ENCODE measurements at places on chromosomes 1 and 21.

DNA sequence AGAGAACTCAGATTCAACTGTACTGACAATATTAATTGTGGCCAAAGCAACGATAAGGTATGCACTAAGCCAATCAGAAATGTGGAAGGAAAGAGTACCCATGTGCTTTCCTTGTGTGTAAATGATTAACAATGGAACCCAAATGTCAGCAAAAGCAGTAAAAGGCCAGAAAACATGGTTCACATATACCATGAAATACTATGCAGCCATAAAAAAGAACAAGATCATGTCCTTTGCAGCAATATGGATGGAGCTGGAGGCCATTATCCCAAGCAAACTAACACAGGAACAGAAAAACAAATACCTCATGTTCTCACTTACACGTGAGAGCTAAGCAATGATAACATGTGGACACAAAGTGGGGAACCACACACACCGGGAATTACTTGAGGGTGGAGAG, 78.5 kb downstream of the SUSD4 start:
- DNase-seq, result no peak

DNA sequence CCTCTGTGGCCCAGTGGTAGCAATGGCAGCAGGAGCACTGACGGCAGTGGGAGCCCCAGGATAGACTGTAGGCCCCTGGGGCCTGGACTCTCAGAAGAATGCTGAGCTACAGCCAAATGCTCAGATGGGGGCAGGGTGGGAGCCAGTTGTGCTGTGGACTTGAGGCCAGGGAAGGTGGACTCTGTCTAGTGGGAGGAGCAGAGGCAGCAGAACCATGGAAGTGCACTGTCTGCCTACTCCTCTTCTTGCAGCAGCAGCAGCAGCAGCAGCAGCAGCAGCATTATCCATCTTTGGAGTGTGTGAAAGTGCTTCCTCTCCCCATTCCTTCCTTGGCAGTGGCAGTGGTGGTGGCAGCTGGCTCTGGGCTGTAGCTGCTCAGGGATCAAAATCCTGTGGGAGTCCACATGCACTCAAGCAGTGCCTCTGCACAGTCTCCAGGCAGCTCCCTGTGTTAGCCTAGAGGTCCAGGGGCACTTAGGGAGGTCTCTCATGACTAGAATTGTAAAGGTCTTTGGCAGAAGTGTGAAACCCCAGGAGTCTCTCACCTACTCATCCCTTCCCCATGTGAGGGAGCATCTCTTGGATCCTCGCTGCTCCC, 917.9 kb upstream of the B3GALT2 start:
- DNase-seq, result no peak

- DNase-seq, result no peak
These were observed 22.9 kb downstream of the UMODL1 start for GRCh38 chr21:42093991-42094421.

- no peak for DNase-seq
These were observed 4.9 kb downstream of the GREM2 start for GRCh38 chr1:240607006-240607405.

- no peak for DNase-seq
These were observed 84.4 kb downstream of the MACF1 start for GRCh38 chr1:39288735-39289465.

DNA sequence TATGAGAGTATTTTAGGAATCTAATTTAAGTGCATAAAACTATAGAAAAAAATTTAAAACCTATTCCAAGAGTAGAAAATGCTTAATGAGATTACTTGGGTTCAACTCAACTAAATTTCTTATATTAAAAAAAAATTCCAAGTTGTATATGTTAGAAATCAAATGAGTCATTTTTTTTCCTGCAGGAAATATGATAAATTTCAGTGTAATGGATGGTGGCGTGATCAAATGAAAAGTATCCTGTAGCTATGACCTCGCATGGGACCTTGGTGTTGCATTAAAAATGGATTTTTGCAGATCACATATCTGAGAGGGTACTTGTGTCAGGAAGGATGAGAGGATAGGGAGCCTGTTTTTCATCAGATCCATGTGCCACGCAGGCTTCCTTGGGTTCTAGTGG, 17.9 kb downstream of the ATP5PO start:
- no peak for DNase-seq

DNA sequence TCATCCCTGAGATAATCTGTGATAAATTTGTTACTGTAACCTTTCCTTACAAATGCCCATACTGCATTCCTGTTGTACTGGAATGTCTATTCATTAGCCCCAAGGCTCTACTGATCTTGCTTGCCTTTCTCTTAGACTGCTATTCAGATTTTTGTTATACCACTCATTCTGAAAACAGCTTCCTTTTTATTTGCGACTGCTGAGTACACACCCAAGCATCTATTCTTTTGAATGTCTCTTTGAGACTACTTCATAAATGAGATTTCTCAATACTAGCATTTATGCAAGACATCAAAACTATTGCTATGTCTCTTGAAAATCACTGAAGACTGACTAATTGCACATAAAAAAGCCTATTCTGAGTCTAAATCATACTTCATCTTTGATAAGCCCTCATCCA, 38.6 kb downstream of the DENND1B start:
- no peak for DNase-seq

GRCh38 chr1:155200920-155201319, 6.8 kb downstream of the THBS3 start:
- DNase-seq, result no peak

DNA sequence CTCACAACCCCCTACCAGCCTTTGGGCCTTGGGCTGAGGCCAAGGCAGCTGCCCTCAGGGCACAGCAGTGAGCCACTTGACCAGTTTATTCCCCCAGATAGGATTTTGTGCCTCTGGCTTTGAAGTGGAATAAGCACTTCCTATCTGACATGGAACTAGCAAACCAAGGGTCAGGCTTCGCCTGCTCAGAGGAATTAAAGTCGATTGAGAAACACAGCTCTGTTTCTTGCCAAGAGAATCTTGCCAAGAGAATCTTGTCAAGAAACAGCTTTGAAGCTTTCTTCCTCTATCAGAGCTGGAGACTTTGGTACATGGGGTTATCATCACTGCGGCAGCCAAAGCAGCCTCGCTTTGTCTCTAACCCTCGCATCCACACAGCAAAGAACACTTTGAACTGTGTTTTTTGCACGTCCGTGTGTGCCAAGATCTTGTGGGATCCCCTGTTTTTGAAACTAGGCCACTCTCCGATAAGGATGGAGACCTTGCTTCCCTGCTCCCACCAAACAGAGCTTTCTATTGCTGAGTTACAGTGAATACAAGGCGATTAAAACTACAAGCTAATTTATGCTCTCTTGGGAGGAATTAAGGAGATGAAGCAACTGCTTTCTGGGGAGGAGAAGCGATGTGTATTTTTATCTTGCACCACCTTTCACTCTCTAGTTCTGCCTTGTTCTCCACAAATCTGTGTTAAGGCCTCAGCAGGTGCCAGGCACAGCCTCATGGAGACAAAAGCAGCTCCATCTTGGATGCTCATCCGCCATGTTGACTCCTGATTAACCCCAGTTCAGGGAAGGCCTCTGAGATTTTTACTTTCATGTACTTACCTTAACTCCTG, 67.3 kb downstream of the RHOU start:
- no peak for DNase-seq

GRCh38 chr21:29359718-29360117, 61.0 kb downstream of the BACH1 start:
- DNase-seq, result no peak

DNA sequence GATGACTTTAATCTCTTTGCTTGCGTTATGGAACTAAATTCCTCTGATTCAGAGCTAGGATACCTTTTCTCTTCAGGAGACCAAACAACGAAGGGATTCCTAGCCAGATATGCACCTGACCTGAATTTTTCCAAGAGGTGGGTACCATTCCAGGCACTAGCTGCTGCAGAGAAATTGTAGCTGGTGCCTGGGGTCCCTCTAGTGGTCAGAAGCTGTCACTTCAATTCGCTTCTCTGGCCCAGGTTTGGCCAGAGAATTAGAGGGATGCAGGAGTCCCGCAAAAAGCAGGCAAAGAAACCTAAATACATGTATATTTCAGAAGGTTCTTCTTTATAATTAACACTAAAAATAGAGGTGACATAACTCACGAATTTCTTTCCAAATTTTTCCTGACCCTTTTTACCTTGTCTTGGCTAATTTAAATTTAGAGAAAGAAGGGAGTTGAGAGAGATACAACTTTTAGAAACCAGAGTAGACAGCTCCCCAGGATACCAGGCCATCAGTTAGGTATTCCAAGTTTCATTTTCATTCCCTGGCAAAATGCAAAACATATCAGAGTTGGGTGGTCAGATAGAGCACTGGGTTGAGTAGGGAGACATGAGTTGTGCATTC, 9.6 kb downstream of the ACKR1 start:
- no peak for DNase-seq

DNA sequence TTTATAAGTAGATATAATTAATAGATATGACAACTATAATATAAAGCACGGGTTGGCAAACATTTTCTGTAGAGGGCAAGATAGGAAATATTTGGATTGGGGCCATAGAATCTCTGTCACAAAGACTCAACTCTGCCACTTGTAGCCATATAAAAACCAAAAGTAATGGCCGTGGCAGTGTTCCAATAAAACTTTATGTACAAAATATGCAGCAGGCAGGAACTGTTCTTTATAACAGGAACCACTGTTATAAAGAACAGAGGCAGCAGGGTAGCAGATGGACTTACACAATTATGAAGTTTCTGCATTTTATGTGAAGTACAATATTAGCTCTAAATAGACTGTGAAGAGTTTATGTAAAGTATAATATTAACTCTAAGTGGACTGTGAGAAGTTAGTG, 16.9 kb upstream of the QSOX1 start:
- no peak for DNase-seq

DNA sequence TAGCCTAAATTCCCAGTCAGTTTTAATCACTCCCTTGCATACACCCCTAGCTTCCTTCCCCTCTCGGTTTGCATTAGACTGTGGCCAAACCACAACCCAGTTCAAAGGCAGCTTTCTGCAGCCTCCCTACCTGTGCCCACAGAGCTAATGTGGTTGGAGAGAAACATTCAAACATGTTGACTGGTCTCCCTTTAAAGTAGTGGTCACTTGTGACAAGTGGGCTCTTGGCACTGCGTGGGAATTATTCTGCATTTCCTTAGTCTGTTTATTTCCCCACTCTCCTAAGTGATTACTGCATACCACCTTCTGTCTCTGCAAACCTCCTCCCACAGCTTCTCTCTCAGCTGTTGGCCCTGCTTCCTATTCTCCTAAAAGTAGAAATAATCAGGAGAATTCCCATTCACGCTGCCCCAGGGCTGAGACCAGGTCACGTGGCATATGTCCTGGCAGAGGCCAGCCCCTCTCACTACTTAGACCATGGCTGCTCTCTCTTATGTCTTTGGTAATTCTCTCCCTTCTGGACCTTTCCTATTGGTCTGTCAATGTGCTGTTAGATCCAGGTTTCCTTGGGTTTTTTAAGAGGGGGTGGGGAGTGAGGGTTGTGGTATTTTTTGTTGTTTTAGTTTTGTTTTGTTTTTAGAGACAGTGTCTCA, 38.4 kb upstream of the CD101 start:
- DNase-seq, result no peak

DNA sequence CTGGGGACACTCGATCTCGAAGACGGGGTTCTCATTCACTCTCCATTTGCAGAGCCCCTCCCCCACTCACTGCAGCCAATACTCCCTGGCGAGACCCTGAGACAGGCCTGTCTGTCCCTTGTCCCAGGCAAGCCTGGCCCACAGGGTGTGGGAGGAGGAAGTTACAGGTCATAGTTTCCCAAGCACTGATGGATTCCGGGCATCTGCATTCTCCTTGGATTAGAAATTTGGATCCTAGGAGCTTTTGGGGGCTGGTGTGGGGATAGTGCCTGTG, 11.3 kb downstream of the WNT3A start:
- no peak for DNase-seq

DNA sequence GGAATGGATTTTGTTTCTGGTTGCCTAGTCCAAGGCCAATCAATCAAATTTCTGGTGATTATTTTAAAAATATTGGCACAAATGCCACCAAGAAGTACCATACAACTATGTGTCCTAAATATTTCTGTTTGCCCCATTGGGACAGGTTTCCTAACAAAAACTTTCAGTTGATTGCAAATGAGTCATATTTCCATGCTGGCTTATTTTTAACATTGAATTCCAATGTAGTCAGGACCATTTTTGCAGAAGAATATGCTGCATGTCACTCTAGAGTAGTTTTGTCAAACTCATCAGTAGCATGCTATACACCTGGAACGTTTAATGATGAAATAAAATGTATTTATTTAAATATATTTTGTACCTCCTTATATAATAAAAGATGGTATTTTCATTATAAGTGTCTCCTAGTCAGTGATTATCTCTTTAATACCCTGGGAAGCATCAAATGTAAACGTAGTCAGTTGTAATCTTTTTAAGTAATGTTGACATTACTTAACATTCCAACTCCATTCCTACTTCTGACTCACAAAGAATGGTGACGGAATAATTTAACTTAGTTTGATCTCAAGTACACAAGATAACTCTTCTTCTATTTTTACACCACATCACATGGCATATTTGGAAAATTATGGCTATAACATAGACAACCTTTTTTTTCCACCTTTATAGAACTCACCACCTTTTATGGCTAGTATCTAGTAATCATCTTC, 39.0 kb upstream of the USH2A start:
- no peak for DNase-seq

GRCh38 chr1:23559985-23560741, 862 bp upstream of the ID3 start:
- DNase-seq, result no peak

- no peak for DNase-seq
These were observed at the start of gene KMO for GRCh38 chr1:241532162-241532531. KMO (plus strand) TSS chr1:241532378; CDS start chr1:241532445, 67 bp downstream.

DNA sequence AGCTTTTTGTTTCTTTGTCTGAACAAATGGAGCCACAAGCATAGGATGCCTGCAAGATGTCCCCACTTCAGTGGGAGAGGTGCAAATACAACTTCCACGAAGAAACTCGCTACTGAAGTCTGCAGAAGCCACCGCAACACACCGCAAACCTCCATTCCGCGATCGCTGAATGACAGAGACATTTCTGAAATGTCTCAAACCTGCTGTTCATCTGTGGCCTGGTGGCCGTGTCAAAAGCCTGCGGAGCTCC, 1.0 kb downstream of the TP53BP2 start:
- DNase-seq, result no peak

DNA sequence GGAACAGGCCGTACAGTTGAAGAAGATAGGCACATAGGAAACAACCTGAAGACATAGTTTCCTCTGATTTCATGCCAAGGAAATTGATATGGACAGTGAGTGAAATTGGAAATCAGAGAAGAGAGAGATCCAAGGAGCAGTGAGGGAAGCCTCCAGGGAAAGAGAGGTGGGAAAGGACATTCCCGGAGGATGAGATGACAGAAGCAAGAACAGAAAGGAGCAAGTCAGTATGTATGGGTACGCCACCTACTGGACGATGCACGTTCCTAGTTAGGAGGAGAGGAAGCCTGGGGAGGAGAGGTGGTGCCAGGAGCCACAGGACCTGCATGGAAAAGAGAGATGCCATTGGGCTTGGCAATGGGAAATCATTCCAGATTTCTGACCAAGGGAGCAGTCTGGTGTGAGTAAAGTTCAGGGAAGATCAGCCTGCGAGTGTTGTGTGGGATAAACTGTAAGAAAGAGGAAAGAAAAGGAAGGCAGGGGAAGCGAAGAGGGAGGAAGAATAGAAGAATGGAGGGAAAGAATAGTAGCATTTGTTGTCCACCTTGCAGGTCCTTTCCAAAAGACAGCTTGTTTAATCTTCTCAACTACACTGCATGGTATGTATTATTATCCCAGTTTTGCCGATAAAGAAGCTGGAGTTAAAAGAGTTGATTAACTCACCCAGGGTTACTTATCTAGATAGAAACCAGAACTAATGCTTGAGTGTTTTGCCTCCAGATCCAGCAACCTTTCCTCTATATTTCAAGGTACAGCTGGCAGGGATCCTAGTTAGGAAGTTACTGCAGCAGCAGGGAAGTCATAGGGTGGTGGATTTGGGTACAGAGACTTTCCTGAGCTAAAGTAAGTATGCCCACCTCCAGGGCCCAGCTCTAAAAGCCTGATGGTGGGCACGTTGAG, 27.4 kb downstream of the C1orf116 start:
- no peak for DNase-seq
